Suppressor macrophage treated with lipopolysaccharide for 1 hour (primary cell): ENCODE measurements at places on chromosomes 12 and 14.

- DNase-seq: no peak
Observed at GRCh38 chr12:60120199-60120598, 524.4 kb downstream of the SLC16A7 start.

- no peak for DNase-seq
Observed at GRCh38 chr12:63944586-63945228, 100.2 kb downstream of the SRGAP1 start.

- DNase-seq: no peak
Observed at GRCh38 chr14:101034986-101035385, 131.5 kb upstream of the RTL1 start.

- DNase-seq: peak; percentile 83
Observed at GRCh38 chr12:22318108-22318737, 16.3 kb downstream of the ST8SIA1 start.

GRCh38 chr12:105382771-105383622, 52.5 kb downstream of the C12orf75 start:
- DNase-seq: peak; percentile 73

- no peak for DNase-seq
Observed at GRCh38 chr14:54593860-54594259, 26.9 kb downstream of the SAMD4A start.

DNA sequence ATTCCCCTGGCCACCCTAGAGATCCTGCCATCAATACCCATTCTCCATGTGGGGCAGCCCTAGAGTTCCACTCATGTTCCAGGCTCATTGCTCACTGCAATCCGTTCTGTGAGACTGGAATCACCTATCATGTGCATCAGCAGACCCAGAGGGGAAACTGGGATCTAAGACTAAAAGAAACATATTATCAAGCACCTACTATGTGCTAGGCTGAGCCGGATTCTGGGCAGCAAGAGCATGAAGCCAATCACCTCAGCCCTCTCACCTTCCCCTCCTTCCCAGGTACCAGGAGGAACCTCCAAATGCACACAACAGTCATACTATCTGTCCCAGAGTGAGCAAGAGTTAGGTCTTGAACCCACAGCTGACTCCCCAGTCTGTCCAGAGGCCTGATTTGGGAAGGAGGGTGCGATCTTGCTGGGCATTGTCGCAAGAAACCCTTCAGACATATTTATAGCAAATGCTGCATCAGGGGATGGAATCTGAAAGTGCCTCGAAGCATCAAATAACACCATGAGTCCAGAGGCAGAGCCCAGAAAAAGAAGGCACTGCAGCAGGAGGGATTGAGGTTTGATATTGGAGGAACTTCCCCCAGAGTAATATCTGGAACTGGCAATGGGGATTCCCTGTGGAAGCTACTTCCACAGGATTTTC, 6.7 kb upstream of the CACNB3 start:
- DNase-seq: no peak

DNA sequence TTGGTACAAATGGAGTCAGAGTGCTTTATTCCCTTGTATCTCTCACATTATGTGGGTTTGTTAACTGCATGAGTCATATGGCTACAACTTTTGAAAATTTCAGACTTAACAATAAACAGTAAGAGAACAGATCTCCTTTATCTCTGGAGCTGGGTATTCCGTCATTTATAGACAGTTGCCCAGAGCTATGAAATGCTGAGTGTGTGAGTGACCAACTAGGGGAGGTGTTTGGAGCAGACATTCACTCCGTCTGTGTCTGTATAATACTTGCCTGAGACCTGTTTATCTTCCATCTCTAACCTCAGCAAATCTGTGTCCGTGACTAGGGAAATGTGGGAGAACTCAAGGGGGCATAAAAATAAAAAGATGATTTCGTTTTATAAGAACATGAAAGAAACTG, 279.9 kb upstream of the FAR2 start:
- DNase-seq: no peak

- no peak for DNase-seq
Observed at GRCh38 chr14:49945448-49946319, 52.8 kb downstream of the ARF6 start.

DNA sequence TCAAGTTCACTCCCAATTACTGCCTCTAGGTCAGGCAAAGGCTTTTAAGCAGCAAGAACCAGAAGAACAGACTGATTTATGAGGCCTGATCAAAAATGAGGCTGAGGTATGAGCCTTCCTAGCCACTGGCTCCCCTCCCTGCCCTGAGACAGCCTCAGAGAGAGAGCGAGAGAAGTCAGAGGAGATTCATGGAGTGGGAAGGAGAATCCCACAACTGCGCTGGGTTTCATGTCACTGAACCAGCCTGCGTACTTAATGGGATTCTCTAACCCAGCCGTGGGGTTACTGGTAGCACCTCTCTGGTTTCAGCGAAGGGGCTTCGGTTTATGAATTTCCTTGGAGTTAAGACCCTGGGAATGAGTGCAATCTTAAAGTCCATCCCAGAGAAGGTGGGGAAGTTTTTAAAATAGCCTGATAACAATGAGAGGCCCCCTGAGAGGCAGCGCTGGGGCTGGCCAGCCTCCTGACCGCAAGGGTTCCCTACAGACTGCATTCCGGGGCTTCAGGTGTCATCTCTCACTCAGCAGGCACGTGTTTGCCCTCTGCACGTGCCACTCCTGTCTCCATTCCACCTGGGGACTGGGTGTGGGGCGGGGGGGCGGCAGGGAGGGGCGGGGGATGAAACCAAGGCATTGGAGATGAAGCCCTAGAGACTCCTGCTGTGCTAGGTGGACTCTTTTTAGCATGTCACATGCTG, 6.1 kb upstream of the GPRC5A start:
- no peak for DNase-seq

- DNase-seq: no peak
Observed at GRCh38 chr14:89240414-89240813, 176.6 kb downstream of the FOXN3 start.

- peak; percentile 70 for DNase-seq
Observed at GRCh38 chr12:107515446-107515958, 170.1 kb upstream of the PWP1 start.

- peak; percentile 21 for DNase-seq
Observed at GRCh38 chr14:29536886-29537511, 390.6 kb downstream of the PRKD1 start.

- peak; percentile 7 for DNase-seq
Observed at GRCh38 chr14:46344327-46344937, 307.1 kb downstream of the RPL10L start.

DNA sequence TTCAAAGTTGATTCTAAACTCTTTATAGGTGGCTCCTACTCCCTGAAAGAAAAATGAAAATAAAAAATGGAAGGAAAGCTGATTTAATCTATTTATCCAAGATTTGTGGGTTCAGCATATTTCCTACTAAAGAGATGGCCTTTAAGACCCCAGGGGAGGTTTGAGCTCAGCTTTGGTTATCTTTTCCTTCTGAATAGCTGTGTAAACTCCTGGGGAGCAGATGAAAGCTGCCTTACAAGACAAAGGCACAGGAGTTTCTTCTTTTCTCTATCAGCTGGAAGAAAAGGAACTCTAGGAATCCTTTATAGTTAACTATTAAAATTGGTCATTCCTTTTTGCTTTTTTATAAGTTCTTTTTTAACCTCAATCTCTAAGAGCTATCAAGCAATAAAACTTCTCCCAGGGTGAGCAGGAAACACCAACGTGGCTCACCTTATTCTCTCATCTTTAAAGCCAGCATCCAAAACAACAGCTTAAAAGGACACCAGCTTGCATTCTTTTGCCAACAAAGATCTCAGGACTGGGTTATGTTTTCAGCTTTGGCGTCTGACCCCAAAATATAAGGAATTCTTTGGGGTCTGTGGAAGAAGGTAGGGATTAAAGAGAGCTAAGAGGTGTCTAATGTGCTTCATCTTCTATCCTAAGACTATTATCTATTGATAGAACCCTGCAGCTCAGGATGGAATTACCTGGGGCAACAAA, 371.7 kb upstream of the KITLG start:
- DNase-seq: no peak

GRCh38 chr14:88934351-88934806, 109.9 kb downstream of the TTC8 start:
- no peak for DNase-seq

DNA sequence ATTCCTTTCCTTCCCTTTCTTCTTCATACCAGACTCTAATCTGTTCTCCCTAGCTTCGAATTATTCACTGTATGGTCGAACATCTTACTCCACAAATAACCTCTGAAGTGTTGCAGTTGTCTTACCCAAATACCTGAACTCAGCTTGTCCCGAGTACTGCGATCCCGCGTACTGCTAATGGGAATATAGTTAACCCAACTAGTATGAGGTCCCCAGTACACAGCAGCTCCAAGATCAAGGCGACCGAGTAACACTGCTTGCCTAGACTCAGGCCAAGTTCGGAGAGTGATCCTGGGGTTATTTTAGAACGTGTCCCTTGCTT, 462 bp upstream of the ETNK1 start:
- DNase-seq: no peak

GRCh38 chr14:77248666-77249065, 22.3 kb downstream of the NGB start:
- no peak for DNase-seq

DNA sequence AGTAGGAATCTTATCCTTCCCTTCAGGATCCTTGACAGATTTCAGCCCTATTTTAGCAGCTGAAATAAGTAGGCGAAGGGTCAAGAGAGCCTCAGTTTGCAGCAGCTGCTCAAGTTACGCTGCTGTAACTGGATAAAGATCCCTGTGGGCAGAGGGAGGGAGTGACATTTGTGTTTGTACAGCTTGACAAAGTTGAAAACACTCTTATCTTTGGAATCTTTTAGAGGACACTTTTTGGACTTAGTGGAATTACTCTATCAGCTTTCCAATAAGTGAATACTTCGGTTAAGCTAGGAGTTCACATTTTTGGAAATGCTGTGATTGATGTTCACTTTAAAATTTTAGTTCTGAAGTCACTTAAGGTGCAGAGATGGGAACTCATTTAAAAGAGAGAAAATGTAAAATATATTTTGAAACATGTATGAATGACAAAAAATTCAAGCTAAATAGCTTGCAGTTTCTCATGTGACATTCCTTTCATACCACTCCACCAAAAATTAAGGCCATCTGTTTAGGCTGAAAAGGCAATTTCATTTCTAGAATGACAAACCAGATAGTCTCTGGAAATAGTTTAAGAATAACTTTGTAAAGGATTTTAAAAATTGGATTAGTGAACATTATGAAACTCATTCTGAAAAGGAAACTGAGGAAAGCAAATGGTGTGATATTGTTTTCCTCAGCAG, 55.2 kb downstream of the SLC38A4 start:
- no peak for DNase-seq

GRCh38 chr14:100822532-100823296, 3.2 kb upstream of the MEG3 start:
- no peak for DNase-seq

- DNase-seq: no peak
Observed at GRCh38 chr12:114254998-114255397, 150.9 kb downstream of the TBX5 start.

GRCh38 chr12:19744705-19745218, 305.5 kb downstream of the AEBP2 start:
- DNase-seq: no peak

GRCh38 chr14:73973497-73973896, 23.4 kb downstream of the COQ6 start:
- DNase-seq: no peak

DNA sequence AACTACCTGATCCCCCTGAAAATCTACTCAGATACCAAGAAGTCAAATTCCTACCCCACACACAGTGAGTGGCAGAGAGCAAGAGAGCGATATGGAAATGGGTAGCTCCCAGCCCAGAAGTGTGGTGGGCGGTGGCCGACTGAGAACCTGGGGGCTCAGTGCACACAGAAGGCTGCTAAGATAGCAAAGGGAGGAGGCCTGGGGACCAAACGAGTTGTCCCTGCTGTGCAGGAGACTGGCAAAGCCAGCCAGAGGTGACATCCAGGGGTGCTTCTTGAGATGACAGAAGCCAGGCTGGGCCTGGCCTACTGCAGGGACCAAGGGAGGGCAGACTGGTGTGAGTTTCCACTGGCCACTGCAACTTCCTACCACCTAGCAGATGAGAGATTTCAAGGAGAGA, 52.9 kb downstream of the VWF start:
- no peak for DNase-seq

- no peak for DNase-seq
Observed at GRCh38 chr12:16730772-16731171, 124.8 kb upstream of the LMO3 start.

DNA sequence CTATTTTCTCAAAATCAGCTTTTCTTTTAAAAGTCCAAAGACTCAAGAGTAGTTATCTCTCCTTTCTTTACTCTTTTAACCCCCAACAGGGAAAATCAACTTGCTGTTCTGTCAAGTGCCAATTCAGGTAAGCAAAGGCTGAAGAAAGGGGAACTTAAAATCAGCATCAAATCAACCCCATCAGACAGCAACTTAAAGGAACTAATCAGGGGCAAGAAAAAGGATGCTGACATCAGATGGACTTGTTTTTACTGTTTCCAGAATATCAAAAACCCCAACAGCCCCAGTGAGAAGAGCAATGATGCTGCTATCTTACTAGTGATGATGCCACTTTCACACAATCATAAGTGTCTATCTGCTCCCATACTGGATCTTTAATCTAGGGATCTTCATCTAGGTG, 3.4 kb downstream of the BAZ2A start:
- no peak for DNase-seq

- DNase-seq: peak; percentile 44
Observed at GRCh38 chr14:36655963-36656686, 5.5 kb upstream of the PAX9 start.

GRCh38 chr12:190881-191280, 23.1 kb downstream of the SLC6A12 start:
- DNase-seq: no peak

- peak; percentile 50 for DNase-seq
Observed at GRCh38 chr12:89264837-89265236, 87.5 kb downstream of the DUSP6 start.

DNA sequence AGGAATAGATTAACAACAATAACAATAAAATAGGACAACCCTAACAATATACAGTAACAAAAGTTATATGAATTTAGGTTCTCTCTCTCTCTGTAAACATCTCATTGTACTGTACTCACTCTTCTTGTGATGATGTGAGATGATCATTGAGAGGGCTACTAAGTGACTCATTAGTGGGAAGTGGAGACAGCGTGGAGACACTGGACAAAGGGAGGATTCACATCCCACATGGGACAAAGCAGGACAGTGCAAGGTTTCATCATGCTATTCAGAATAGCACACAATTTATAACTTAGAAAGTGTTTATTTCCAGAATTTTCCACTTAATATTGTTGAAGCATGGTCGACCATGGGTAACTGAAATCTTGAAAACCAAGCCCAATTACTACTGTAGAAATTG, 26.0 kb upstream of the SPATA7 start:
- DNase-seq: no peak

- no peak for DNase-seq
Observed at GRCh38 chr12:124448955-124449622, 118.3 kb downstream of the NCOR2 start.
